ENCODE measurements at places on chromosomes 1 and 21.

GRCh38 chr1:39089931-39090521, 63.9 kb downstream of the NDUFS5 start:
- DNase-seq, result peak; percentile 40

DNA sequence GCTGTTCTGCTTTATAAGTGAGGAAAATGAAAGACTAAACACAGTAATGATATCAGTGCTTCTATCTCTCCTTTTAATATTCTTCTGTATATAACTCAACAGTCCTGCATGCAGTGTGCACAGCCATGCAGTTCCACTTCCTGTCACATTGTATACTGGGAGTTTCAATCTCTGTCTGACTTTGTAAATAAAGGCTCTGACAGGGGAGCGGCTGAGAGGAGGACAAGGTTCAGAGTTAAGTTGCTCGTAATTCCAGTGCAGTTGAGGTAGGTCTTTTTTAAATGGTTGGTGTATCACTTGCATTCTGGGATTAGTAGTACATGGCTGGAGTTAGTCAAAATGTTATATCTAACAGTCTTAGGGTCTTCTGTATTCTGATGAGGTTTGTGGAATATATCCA, 264.5 kb downstream of the OLFM3 start:
- DNase-seq, result no peak

- DNase-seq, result no peak
Measured at GRCh38 chr1:31943546-31944184, 5.5 kb upstream of the PTP4A2 start.

DNA sequence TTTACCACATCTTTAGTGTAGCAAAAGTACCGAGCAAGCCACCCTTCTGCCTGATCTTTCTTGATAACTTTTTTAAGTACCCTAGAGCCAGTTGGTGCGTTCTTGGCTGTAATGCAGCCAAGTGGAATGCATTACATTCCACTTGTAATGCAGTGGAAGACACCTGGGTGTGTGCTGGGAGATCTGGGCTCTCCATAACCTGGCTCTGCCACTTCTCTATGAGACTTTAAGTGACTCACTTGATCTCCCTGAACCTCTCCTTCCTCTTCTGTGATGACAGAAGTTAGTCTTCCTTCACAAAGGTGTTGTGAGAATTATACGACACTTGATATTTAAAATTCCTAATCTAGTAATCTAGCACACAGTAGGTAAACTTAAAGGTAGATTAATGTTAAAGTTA, 35.3 kb upstream of the NFIA start:
- DNase-seq, result no peak

DNA sequence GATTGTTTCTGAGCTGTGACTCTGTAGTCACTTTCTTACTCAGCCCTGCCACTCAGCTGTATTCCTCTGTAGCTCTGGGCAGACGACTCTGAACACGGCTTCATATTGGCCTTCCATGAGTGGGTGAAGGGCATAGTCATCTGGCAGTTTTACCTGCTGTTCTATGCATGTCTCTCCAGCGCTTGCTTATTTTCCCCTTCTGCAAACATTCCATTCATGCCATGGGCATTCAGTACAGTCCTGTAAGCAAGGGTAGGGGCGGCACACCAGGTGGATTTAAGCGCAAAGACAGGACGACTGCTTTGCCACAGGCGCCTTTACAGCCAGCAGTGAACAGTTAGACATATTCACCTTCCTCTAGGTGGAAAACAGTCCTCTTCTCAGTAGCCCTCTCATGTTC, 4.4 kb upstream of the WDR26 start:
- no peak for DNase-seq

DNA sequence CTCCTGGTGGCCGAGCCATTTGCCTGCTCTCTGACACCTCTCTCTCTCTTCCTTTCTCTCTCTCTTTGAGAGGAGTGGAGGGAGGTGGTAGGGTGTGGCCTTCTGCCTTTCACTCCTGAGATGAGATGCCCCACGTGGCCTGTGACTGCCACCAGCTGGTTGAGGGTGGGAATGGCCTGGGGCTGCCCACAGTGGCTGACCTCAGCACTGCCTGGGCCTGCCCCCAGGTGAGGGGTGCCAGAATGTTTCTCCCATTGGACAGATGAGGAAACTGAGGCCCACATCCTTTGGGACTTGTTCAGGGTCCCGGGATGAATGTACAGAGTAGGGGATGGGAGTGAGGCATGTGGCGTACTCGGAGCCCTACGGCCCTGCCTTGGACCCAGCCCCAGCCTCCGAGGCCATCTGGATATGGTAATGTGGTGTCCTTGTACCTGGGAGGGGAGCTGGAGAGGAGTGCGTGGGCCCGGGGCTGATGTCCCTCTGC, 12.7 kb upstream of the C1orf167 start:
- DNase-seq, result peak; percentile 60

GRCh38 chr1:27179379-27179778, 24.5 kb upstream of the SLC9A1 start:
- no peak for DNase-seq

DNA sequence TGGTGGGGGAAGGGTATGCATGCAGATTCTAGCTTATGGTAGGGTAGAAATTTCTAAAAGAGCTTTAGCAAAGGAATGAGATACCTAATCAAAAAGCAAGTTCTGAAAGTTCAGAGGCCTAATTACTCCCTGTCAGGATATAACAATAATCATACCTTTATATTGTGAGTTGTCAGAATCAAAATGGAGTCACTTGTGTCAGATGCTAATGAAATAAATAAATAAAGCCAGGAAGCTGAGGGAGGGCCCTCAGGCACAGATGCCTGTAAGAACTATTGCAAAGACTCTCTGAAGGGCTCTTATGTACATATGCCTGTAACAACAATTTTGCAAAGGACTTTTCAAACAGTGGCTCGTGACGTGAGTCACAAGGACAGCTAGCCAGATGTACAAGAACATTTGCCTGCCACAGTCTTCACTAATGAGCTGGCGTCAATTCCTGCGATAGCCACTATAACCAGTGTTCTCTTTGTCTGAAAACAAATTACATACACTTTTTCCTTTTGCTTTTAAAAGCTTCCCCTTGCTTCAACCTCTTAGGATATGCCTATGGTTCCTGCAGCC, 27.4 kb upstream of the DNASE2B start:
- no peak for DNase-seq

DNA sequence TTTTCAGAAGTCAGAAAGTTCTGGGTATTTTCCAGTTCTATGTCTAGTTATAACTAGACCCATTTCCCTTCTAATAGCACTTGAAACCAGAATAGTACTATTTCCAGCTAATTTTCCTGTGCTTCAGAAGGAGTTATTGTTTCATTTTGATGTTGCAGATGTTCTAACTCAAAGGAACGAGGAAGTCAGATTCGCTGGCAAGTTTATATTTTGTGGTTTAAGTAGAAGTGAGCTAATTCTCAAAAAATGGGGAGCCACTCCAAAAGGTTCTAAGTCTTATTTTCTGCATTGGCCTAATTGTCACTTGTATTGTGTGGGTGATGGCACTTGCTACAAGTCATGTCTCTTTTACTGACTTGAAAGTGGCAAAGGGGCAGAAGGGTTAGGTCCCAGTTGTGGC, 18.1 kb downstream of the CCDC185 start:
- no peak for DNase-seq

DNA sequence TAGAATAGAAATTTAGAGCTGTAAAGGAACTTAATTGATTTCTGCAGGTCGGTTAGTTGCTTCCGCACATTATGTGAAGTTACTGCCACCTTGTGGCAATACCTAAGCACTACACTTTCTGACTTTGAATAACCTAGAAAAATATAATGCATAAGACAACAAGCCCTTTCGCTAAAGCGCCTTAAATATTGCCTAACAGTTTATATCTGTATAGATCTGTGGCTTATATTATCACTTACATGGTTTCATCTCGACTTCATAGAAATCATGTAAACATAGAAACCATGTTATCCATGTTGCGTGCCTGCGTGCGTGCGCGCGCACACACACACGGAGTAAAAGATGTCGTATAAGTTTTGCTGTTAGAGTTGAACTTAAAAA, 10.9 kb upstream of the IFI16 start:
- DNase-seq, result peak; percentile 95

- DNase-seq, result no peak
Measured at GRCh38 chr1:212231372-212231771, 53.8 kb upstream of the PPP2R5A start.

DNA sequence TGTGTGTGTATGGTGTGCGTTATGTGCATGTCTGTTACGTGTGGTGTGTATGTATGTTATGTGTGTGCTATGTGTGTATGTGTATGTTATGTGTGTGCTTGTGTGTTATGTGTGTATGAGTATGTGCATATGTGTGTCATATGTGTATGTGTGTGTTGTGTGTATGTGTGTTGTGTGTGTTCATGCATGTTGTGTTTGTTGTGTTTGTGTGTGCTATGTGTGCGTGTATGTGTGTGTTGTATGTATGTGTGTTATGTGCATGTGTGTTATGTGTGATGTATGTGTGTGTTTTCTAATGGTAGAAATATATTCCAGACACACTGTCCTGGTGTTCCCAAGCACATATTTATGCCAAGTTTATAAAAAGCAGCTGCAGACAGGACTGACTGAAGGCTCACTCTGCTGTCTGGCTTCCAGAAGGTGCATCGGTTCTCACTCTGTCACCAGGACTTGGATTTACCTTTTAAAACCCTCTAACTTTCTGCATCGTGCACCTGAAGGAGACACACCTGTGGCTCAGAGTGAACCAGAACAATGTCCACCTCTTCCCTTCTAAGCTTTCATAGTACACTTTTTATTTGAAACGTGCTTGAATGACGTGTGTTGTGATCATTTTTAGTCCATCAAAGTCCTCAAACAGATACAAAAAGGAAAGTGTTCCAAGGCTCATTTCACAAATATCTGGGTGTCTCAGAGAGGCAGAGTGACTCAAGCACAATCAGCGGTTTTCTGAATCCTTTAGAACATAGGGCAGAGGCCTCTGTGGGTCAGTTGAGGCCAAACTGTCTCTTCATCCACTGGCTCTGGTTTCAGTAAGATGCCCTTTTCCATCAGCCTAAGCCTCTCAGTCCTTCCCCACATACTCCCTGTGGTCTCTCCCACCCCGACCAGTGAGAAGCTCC, 49.9 kb downstream of the TOMM20 start:
- no peak for DNase-seq

DNA sequence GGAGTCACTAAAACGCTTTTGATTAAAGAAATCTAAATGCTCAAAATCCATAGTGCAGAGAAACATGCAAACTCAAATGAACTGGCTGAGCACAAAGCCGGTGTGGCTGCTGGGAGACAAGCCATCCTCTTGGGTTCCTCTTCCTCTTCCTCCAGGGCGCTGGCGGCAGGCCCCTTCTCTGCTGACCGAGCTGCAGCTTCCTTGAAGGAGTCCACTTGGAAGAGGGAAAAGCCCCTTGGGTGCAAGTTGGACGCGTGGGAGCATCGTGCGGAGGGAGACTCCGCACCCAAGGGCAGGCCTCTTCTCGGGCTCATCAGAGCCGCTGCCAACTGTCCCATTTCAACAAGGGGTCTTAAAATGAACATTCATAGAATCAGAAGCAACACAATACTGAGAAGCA, 7.9 kb downstream of the CCNL2 start:
- DNase-seq, result no peak

DNA sequence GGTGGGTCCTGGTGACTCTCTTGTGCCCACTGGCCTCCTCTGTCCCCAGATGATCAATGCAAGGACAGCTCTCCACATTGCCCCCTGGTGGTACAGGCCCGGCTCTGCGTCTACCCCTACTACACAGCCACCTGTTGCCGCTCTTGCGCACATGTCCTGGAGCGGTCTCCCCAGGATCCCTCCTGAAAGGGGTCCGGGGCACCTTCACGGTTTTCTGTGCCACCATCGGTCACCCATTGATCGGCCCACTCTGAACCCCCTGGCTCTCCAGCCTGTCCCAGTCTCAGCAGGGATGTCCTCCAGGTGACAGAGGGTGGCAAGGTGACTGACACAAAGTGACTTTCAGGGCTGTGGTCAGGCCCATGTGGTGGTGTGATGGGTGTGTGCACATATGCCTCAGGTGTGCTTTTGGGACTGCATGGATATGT, 10.8 kb downstream of the ADAMTSL4 start:
- DNase-seq, result peak; percentile 54

DNA sequence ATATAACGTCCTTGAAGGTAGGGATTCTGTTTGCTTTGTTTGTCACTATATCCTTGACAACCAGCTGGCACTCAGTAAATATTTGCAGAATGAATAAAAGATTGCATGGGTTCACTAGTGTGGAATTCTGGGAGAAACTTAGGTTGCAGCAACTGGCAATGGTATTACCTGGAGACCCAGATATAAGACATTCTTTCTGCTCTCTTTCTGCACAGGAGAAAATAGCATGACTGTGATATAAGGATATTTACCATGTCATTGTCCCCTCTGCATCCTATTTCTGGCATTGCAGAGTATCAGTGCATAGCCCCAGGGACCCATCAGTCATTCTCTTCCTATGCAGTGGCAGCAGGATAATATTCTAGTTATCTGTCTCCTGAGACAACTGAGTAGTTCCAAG, 308.9 kb upstream of the LRRC7 start:
- no peak for DNase-seq

DNA sequence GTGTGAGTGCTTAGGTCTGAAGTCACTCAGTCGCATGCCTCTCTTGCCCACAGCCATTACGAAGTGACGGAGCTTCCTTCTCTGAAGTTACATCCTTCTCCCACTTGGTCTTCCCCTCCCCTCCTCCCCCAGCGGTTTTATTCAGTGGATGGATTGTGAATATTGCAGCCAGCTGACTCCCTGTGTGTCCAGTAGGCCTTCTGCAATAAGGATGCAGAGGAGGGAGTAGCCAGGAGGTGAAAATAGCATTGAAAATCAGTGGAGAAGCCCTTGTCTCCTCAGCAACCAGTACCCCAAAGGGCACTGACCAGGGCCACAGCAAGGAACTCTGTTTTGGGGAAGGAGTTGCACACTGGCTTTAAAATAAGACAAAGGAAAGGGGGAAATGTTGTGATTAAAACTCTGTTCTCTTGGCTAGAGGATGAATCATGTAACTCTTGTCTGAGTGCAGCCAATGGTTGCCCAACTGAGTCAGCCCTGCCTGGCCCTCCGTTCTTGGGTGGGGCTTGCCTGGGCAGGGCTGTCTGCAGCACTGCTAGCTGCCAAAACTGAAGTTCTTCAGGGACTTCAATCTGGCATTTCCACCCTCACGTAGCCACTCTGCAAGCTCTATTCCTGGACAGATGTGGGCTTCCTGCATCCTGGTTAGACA, 4.3 kb downstream of the S100A10 start:
- DNase-seq, result no peak

GRCh38 chr1:1759456-1760344, 18.6 kb downstream of the NADK start:
- no peak for DNase-seq

DNA sequence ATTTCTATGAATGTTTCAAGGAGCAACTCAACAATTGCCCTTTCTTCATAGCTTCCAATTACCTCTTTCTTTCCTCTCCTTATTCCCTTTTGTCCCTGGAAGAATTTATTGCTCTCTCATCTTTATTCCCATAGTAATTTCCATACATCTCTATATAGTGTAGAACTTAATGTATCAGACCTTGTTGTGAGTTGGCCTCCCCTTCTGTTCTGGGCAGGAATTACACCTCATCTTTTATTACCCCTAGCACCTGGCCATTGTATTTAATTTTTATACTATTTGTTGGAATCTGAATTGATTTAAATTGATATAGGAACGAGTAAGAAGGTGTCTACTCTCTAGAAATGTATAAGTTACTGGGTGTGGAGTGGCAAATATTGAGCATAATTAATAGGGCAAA, 114.5 kb downstream of the CACHD1 start:
- DNase-seq, result no peak

- no peak for DNase-seq
Measured at GRCh38 chr1:43184388-43184787, 12.3 kb downstream of the CFAP57 start.

GRCh38 chr1:12245116-12245515, 15.3 kb downstream of the VPS13D start:
- DNase-seq, result no peak

All from pons (tissue), 1 donor.